Transverse colon (tissue), 4 donors: ENCODE measurements at places on chromosomes 7 and 10. TPM values are rescaled to one million over a fixed set of nuclear protein-coding genes. Genes with fewer than 3 reads are reported as not detected.

BTBD16 gene
- not detected for total RNA-seq

GDF2 gene
- not detected for total RNA-seq

HABP2 gene
- total RNA-seq = not detected

TBXAS1 gene
- total RNA-seq = 15.8 TPM

GRCh38 chr10:66629996-66630395 lies 295.8 kb upstream of the LRRTM3 start:
- DNase-seq = no peak

DNA sequence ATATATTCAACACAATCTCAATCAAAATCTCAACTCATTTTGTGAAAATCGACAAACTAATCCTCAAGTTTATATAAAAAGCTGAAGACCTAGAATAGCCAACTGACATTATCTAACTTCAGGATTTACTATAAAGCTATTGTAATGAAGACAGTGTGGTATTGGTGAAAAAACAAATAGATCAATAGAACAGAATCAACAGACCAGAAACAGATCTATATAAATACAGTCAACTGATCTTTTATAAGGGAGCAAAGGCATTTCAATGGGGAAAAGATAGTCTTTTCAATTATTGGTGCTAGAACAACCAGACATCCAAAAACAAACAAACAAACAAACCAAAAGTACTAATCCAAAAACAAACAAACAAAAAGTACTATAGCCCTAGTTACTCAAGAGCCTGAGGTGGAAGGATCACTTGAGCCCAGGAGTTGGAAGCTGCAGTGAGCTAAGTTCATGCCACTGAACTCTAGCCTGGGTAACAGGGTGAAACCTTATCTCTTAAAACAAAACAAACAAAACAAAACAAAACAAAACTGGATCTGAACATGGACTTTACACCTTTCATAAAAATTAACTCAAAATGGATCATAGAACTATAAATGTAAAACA lies 26.6 kb upstream of the AKR1D1 start:
- no peak for DNase-seq

- no peak for DNase-seq
Observed at GRCh38 chr7:133584956-133585668, 332.2 kb downstream of the EXOC4 start.

DNA sequence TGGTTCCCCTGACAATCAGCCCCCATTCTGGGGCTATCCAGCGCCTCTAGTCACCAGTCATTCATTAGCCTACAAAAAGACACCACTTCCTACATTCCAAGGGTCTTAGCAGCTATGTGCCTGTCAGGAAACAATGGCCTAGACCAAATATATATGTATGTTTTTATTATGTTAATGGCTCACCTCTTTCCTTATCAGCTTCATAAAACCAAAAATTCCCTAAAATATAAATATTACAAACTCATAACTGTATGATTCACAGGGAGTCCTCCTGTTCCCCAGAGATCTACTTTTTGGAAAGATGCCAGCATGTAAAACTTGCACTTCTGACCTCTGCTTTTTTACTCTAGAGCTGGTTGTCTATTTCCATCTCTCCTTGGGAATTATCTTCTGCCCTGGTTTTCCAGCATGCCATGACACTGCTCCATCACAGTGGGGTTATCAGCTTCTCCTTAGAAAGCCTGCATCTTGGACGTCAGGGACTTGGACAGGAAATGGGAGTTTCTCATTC lies 79.2 kb downstream of the ABCA13 start:
- DNase-seq = no peak

DNA sequence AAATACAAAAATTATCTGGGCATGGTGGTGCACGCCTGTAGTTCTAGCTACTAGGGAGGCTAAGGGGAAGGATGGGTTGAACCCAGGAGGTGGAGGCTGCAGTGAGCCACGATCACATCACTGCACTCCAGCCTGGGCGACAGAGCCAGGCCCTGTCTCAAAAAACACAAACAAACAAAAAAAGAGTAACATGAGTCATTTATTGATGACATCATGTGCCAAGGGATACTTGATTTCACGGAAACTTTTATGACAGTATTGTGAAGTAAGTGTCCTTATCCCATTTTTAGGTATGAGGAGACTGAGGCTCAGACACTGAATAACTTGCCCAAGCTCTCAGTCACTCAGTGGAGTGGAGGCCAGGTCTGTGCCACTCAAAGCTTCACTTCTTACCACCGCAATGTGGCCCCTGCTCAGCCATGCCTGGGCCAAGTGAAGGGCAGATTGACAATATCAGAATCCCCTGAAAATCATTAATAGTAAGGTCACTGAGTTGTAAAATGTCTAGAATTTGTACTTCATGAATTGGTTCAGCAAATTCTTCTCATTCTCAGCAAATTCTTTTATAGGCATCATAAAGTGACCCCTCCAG lies 36.5 kb downstream of the EMX2 start:
- DNase-seq = no peak

- DNase-seq = no peak
Observed at GRCh38 chr10:31118556-31118955, 86.9 kb upstream of the ZNF438 start.

DNA sequence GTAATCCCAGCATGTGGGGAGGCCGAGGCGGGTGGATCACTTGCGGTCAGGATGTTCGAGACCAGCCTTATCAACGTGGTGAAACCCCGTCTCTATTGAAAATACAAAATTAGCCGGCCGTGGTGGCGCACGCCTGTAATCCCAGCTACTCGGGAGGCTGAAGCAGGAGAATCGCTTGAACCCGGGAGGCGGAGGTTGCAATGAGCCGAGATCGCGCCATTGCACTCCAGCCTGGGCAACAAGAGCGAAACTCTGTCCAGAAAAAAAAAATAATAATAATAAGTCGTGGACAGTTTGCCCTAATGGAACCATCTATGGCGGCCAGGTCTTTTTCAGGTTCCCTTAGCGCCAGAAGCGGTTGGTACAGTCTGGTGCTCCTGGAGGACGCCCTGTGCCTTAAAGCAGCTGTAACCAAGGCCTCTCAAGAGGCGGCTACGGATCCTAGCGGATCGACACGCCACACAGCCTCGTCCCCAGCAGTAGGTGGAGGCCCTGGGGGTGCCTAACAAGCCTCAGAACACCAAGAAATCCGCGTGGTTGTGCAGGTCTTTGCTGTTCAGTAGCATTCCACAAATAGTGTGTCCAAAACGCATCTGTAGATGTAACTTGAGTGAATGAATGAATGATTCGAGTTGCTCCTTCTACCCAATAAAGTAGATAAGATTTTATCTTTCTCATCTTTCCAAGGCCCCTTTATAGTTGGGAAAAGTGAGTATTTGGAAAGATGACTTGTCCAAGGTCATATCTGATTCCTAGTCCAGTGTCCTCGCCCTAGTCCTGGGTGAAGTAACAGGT lies 982 bp downstream of the PGAM1 start:
- no peak for DNase-seq

- DNase-seq = no peak
Observed at GRCh38 chr7:147412782-147413556, 1177.6 kb upstream of the C7orf33 start.

DNA sequence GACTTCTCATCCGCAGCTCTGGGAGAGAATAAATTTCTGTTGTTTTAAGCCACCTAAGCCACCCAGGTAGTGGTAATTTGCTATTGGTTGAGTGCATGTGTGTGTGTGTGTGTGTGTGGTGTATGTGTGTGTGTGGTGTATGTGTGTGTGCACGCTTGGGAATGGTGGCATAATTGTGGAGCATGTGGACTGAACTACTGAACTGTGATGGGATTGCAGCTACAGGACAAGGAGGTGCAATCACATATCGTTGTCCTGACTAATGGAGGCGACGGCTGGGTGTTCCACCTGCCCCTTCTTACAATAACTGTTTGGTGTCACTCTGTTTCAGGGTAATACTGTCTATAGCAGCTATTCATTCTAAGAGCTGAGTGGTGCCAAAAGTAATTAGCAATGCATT lies 448.7 kb upstream of the PFKP start:
- no peak for DNase-seq

GRCh38 chr10:15808204-15808797 lies 52.0 kb downstream of the MINDY3 start:
- DNase-seq = no peak

DNA sequence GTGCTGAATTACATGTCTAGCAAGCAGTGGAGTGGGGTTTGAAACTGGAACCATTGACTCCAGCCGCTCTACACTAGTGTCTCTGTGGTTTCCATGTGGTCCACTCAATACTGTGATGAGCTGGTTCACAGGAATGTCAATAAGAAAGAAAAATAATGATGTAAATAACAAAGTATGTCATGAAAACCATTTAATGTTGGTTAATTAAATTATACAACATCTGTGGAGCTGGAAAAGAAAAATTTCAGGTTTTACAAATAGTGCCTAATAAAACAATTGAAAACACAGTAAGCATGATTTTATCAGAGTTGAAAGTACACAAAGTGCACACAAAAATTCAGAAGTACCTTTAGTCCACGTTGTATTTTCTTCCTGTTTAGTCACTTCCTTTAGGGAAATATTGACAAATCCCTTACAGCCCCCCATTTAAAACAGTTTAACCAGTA lies 28.7 kb upstream of the NAMPT start:
- no peak for DNase-seq

DNA sequence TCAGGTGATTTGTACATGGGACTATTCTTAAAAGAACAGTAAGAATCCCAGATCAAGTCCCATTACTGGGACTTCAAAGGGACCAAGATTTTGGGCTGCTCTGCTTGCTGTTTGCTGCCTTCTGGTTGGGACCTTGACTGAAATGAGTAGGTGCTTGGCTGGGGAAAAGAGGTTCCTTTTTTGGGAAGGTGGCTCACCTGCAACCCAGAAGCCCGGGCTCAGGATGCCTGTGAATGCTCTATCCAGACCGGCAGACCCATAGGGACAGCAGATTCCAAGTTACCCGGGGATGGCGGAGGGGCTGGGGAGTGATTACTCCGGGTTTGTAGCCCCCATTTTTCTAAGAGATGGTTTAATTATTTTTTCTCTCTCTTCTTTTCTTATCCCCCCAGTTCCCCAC lies 104.0 kb downstream of the CPXM2 start:
- DNase-seq = no peak

- no peak for DNase-seq
Observed at GRCh38 chr7:29843093-29843492, 36.8 kb downstream of the WIPF3 start.
